ENCODE measurements at places on chromosomes 13 and 19.

DNA sequence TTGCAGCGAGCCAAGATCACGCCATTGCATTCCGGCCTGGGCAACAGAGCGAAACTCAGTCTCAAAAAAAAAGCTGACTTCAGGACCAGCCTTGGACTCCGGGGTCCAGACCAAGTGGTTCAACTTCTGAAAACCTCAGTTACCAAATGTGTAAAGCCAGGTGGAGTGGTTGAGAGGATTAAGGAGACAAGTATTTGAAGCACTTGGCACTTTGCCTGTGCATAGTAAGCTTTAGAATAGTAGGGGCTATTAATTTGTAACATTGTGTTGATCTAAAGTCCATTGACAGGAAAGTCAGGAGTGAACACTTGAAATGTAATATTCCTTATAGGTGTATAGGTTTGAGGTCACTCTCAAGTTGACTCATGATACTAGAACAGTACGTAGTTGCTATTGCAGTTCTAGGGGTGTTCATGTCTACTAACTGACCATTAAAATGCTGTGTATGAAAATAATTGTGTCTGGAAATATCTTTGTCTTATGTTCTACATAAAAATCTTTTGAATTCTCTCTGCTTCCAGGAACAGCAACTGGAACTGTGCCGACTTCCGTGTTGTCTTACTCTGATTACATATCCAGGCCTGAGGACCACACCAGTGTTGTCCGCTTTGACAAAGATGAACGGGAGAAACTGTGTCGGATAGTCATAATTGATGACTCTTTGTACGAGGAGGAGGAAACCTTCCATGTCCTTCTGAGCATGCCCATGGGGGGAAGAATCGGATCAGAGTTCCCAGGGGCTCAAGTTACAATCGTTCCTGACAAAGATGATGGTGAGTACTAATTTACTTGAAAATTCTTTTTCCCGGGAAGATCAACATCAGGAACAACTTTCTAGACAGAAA lies 97.4 kb downstream of the FREM2 start:
- DNase-seq = no peak

DNA sequence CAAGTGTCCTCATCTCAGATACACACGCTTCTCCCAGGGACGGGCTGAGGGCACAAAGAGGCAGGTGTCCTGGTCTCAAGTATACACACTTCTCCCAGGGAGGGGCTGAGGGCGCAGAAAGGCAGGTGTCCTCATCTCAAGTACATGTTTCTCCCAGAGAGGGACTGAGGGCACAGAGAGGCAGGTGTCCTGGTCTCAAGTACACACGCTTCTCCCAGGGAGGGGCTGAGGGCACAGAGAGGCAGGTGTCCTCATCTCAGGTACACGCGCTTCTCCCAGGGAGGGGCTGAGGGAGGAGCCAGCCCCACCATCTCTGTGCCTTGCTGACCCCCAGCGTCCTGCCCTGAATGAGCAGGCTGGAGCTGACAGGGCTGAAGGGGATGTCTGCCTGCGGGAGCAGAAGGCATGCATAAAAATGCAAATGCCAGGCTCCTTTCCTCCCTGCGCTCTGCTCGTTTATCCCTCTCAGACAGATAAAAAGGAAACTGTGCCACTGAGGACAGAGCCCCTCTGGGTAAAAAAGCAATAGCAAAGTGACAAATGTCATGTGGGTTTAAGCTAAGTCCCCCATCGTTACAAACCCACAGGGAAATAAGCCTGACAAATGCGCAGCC lies 96.1 kb upstream of the UQCRFS1 start:
- DNase-seq = no peak

GRCh38 chr13:99577934-99578917 lies 77.0 kb downstream of the TM9SF2 start:
- DNase-seq = no peak

GRCh38 chr19:6232601-6233055 lies 47.1 kb downstream of the MLLT1 start:
- DNase-seq = no peak

DNA sequence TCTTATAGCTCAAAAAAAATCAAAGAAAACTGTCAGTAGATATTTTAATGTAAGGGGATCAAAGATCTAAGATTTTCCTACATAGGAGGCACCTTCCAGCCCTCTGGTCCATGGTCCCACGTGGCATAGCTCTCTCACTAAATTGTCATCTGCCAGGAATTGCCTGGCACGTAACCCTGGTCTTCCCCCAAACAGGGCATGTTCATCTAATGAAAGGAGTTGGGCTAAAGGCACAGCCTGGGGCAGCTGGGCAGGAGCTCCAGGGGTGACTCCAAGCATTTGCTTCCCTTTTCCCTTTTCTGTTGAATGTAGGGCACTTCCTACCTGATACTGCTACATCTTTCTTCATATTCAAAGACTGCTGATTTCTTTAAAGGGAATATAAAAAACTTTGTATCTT lies 148.7 kb downstream of the COL4A1 start:
- DNase-seq = no peak

- no peak for DNase-seq
Measured at GRCh38 chr13:98707281-98707999, 45.0 kb downstream of the SLC15A1 start.

DNA sequence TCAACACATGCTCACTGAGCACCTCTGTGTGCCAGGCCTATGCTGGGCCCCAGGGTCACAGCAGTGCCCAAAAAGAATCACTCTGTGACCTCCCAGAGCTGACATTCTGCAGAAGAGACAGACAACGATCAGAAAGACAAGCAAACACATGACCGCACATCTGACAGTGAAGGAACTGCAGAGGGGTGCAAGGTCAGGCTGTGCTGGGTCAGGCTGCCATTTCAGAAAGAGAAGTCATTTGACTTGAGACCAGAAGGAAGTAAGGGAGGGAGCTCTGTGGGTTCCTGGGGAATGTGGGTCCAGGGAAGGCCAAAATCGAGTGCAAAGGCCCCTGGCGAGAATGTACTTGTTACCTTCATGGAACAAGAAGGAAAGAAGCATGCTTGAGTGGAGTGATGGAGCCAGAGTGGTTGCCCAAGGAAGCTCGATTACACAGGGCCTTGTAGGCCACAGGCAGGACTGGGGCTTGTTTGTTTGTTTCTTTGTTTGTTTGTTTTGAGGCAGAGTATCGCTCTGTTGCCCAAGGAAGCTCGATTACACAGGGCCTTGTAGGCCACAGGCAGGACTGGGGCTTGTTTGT lies 11.4 kb upstream of the CD22 start:
- DNase-seq = no peak

GRCh38 chr13:45178349-45179162 lies 22.3 kb downstream of the KCTD4 start:
- no peak for DNase-seq
